ENCODE measurements at places on chromosomes 13 and 19. TPM values are rescaled to one million over a fixed set of nuclear protein-coding genes. Genes with fewer than 3 reads are reported as not detected.

DNA sequence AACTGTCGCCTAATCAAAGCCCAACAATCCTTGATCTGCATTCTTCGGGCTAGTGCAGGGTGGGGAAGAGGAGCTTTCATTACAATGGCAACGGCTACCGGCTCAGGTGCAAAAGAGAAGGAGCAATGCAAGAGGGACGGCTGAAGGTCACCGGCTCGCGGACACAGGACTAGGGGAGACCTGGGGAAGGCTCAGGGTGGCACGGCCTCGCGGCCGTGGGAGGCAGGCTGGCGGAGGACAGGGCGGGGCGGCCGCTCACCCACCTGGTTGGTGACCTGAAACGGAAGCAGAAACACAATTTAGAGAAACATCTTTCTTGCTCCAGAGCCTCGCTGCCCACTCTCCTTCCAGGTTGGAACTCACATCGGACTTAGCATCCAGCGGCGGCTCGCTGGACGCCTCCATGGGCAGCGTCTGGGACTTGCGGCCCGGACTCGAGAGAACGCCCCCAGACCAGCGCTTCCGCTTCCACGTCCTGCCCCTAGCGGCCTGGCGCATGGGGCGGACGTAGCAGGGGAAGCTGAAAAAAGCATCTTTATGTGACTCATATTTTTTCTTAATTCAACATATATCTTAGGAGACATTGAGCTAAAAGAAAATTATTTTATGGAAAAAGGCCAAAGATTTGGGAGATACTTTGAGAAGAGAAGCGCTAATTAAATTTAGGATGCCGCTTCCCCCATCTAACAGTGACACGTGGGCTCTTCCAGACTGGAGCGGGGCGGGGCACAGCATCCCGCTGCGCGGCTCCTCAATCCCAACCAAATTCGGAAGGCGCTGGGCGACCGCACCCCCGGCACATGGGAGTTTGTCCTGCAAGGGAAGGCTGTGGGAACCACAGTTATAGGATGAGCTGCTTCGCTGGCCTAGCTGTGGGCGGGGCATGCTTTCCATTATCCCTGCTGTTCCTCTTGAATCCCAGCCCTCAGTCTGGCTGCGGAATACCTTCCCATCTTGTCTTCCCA, at the start of gene COMMD6:
Gene COMMD6, minus strand, starts transcription at position 441 of the 965 bp plus-strand sequence. Its CDS starts 36 bp downstream, at position 405.
- peaks cover 29% of the 10 kb centered on the region for H3K4me1 ChIP-seq
- DNase-seq = peak; percentile 92
- H3K27ac ChIP-seq = peak within 1 kb of the TSS; percentile 90
- peaks cover 22% of the 10 kb centered on the region for H3K36me3 ChIP-seq
- H3K4me3 ChIP-seq = peak within 1 kb of the TSS; percentile 94
- no peaks in the 10 kb centered on the region for H3K27me3 ChIP-seq

- no peaks in the 10 kb centered on the region for H3K36me3 ChIP-seq
- H3K4me3 ChIP-seq = no peak overlapping the region
- no peak for DNase-seq
Observed at GRCh38 chr13:43391036-43391435, 367.6 kb downstream of the DNAJC15 start.

DNA sequence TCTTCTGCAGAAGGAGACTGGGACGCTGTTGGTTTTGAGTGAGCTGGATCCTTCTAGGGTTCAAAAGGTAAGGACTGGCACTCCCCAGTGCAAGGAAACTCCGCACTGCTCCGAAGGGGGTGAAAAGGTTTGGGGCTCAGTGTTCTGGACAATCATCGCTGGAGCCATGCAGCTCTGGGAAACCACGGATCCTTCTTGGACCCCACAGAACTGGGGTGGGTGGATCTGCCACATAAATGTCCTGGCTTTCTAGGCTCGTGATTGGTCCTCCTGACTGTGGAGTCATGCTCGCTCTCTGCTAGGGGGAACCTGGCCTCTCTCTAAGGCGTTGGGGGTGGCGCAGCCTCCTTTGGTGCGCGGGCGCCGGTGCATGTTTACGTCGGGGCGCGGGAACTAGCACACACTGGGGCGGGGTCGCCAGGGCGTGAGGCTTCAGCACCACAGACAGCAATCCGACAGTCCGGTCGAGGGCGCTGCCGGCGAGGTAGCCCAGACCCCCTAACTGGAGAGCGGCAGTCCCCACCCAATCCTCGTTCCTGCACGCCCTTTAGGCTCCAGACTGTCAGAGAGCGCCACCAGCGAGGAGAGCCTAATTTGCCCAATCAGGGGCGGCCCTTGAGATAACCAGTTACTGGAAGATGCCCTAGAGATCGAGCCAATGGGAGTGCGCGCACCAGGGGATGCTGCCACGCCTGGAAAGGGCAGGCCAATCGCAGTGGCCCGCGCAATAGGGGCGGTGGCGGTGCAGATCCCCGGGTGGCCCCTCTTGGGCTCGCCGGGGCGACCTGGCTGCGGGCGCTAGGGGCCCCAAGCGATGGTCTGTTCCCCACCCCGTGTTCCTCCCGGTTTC, 913 bp upstream of the ELAVL3 start:
- peaks cover 18% of the 10 kb centered on the region for H3K4me1 ChIP-seq
- DNase-seq = peak; percentile 92
- peak overlapping the region; percentile 90 for H3K27ac ChIP-seq
- peaks cover 8% of the 10 kb centered on the region for H3K36me3 ChIP-seq

The SIGLEC14 gene
- total RNA-seq = not detected
